Activated CD8-positive, alpha-beta memory T cell treated with anti-CD3 and anti-CD28 coated beads, Interleukin-2, amount 10 ng/mL, durations not matched to agents 7 days and 5 days (primary cell): ENCODE measurements at places on chromosomes 12 and 14. TPM values are rescaled to one million over a fixed set of nuclear protein-coding genes. Genes with fewer than 3 reads are reported as not detected.

GDF3 gene
- not detected for total RNA-seq

LRP6 gene
- not detected for total RNA-seq

CEP128 gene
- total RNA-seq, result 47.4 TPM

IQSEC3 gene
- 2.0 TPM for total RNA-seq

HOXC12 gene
- not detected for total RNA-seq

- no peak for DNase-seq
Measured at GRCh38 chr12:110849748-110850403, 3.1 kb downstream of the CCDC63 start.

- no peak for DNase-seq
Measured at GRCh38 chr12:96457191-96457930, 32.0 kb upstream of the CFAP54 start.

- DNase-seq, result no peak
Measured at GRCh38 chr12:52271158-52271557, 3.3 kb upstream of the KRT86 start.

GRCh38 chr12:49706351-49707127 is 666 bp downstream of the FMNL3 start:
- peak; percentile 52 for DNase-seq

DNA sequence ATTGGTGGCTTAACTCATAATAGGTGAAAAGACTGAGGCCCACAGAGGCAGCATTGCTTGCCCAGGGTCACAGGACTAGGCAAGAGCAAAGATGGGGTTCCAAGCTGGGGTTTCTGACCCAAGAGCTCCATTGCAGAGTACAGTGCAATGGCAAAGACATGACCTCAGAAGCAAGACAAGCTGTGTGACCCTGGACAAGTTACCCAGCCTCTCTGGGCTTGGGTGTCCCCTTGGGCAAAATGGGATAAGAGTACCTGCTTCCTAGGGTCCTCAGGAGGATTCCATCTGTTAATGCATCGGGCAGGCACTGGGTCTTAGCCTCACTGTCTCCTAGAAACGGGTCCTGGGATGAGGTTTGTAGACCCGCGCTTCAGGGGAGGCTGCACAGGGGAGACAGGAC is 111.6 kb upstream of the NCOR2 start:
- no peak for DNase-seq

GRCh38 chr14:87241018-87241768 is 751.8 kb downstream of the GALC start:
- DNase-seq, result no peak

DNA sequence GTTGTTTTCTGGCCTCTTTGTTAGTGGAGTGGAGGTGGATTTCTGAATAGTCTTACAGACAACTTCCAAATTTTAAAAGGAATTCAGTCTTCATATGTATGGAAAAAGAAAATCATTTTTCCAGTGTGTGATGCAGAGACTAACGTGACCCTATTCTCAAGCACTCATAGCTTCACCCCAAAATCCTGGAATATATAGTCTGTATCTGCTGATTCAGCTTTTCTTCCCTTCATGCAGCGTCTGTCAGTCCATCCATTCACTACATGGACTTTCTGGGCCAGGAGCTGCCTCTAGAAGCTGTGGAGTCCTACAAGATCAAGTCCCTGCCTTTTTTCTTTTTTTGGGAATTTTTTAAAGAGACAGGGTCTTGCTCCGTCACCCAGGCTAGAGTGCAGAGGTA is 23.8 kb downstream of the KLC1 start:
- no peak for DNase-seq

DNA sequence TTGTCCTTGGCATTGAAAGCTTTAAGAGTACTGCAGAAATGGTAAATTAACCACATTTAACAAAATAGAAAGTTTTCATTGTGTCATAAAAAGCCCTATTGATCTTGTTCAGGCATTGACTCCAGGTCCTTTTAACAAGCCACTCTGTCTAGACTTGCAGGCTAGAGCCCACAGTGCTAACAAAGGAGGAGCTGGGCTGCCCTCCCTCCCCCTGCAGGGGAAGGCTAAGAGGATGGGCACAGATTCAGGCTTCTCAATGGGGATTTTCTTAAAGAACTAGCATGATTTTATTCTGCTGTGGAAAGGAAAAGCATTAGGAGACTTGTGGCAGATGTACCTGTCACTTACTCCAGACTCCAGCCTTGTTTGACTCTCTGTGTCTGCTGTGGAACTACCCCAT is 463.6 kb downstream of the NRXN3 start:
- DNase-seq, result no peak

DNA sequence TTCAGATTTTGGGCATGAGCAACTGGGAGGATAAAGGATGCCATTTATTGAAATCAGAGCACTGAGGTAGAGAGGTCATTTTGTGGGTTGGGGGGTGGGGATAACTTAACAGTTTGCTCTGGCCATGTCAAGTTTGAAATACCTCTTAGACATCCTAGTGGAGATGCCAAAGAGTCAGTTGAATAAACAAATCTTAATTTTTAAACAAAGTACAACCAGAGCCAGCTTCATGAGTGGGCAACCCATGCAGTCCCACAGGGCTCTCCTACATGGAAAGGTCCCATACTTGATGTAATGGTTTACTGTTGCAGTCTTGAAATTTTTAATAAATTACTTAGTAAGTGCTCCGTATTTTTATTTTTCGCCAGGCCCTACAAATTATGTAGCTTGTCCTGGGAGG is 81.2 kb downstream of the ANO4 start:
- no peak for DNase-seq

DNA sequence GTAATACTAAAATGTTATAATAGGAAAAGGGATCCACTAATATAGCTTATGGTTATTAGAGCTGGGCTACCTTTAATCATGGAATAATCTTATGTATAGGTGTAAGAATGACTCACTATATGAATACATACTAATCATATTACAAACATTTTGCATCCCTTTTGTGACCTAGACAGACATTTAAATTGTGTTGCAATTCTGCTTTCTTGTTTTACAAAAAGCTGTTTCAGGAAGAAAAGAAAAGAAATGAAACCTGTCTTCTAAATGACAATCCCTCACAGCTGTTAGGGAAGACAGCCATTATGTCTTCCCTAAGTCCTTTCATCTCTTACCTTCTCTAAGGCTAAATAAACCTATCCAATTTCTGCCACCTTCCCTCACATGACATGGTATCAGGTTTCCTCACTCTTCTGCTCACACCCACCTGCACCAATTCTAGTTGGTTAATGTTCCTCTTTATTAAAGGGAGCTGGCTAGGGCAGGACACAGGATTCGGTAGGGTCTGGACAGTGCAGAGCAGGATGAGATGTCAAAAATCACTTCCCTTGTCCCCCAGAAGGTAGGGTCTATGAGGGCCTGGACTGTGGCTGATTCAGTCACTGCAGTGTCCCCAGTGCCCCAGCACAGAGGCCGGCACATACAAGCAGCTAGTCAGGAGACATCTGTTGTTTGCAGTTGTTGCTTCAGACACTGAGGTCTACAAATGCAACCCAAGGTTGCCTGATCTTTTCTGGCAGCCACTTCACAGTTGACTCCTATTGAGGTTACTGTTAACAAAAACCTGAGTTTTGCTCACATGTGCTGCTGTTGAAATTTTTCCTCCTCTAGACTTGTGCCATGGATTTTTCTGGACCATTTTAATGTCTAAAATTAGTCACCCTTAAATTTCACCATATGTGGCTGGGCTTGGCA is 3.7 kb downstream of the DHRS7 start:
- no peak for DNase-seq

DNA sequence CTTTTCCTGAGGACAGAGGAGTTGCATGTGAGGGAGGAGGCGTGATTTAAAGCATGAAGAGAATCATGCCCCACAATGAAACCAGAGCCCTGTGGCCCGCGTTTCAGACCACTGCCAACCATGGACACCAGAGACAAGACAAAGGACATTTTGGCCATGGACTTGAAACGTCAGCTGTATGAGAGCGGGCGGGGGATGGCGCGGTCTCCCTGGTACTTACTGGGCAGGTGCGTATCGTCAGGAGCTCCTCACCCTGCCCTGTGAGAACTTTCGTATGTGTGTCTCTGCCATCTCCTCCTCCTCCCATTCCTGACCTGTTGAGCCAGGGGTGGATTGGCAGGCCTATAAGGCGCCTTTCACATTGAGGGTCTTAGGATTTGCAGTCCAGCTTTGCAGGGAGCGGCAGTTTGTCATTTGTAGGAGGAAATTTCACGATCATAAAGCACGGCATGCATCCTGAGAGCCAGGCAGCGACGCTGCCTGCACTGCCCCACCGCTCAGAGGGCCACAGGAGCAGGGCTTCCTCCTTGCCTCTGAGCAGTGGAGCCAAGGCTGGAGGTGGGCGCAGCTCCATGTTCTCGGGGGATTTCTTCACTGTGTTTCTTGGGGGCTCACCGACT is 22.2 kb downstream of the SFSWAP start:
- no peak for DNase-seq

- no peak for DNase-seq
Measured at GRCh38 chr14:32450919-32451675, 122.0 kb downstream of the AKAP6 start.

DNA sequence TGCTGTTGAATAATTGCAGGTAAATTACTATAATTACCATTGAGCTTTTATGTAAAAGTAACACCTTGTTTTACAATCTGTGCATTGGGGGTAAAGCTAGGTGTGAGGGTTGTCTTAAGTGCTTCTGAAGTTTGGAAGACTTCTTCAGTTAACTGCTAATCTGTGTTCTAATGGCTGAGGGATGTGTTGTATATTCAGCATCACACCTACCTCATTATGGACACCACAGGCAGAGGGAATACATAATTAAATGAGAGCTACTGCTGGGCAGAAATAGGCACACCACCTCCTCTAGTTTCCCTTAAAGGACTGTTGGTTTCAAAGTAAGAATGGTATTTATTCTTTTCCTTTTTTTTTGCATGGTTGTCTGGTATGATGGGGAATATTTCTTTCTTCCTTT is 502.3 kb upstream of the RGS6 start:
- DNase-seq, result no peak

GRCh38 chr14:36474593-36474992 is 45.4 kb downstream of the NKX2-1 start:
- DNase-seq, result no peak

DNA sequence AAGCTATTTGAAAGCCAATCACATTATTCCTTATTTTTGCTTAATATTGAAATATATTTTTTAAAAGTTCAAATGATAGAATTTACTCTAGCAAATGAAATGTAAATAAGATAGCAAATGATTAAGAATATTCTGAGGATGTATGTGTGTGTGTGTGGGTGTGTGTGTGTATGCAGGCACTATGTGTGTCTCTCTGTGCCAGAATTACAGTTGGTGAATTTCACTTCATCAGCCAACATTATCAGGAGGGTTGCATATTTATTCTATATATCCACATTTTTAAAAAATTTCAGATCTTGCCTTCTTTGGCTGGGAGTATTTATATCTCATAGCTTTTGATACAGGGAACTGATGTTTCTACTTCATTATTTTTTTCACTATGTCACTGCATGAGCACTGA is 274.9 kb upstream of the SOX5 start:
- DNase-seq, result no peak

GRCh38 chr14:89303456-89304435 is 113.3 kb downstream of the FOXN3 start:
- no peak for DNase-seq
